ENCODE measurements at places on chromosomes 12 and 14.

DNA sequence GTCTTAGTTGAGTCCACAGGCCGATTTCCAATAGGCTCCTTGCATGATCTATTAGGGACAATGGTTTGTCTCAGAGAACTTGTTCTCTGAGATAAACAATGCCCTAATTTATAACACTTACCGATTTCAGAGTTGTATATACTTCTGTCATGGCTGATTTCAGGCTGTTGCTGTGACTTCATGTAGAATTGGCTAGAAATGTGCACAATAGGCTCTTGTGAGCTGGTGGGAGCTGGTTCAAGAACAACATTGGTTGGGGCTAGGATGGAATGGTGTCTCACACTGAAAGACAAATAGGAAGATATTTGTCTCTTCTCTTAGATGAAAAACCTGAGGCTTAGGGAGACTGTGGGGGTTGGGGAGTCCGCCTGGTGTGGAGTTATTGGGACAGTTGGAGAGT, 6.7 kb upstream of the KRT86 start:
- DNase-seq = no peak

- no peak for DNase-seq
These were observed 16.3 kb upstream of the HSP90AA1 start for GRCh38 chr14:102103062-102103695.

DNA sequence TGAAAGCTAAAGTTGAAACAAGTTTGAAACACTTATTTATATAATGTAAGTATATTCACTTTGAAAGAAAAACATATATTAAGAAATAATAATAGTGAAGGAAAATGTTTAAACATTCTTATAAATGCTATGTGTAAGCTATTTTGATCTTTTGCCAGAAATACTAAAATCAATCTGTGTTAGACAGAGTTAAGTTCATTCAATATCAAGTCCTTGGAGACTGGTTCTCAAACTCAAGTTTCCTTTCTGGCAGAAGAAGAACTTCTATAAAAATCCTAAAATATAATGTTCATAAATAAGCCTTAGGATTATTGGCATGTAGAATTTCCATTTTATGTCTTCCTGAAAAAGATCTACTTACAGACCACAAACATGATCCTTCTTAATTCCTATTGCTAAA, 45.3 kb downstream of the TAOK3 start:
- DNase-seq = no peak

DNA sequence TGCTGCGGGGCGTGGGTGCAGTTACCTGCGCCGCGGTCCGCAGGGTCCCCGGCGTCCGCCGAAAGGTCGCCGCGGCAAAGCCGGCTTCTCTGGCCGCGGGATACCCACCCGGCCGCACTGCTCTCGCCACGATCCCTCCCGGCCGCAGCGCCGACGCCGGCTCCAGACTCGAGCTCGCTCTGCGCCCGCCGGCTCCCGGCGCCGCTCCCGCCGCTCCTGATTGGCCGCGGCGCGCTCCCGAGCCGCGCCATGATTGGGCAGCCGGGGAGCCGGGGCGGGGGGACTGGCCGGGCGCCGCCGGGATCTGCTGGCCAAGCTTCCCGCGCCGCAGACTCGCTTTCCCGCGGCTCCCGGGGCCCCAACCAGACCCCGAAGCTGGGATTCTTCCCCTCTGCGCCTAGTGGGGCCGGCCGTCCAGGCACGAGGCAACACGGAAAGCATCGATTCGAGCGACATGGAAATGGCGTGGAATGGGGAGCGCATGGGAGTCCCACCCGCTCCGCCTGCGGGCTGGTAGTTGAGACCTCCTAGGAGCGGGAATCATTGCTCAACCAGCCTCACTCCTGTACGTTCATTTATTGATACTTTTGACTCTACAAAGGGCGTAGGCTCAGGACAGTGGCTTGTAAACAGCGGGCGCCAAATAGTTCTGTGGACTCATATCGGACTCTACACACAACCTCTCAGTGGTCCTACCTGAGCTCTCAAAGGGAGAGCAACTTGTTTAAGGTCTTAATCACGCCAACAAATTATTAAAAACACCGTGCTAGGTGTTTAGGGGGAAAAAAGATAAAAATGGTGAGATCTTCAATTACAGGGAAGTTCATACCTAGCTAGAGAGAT, 36.4 kb upstream of the STON2 start:
- DNase-seq = peak; percentile 56

GRCh38 chr12:113676547-113676946, 204.9 kb upstream of the LHX5 start:
- no peak for DNase-seq

DNA sequence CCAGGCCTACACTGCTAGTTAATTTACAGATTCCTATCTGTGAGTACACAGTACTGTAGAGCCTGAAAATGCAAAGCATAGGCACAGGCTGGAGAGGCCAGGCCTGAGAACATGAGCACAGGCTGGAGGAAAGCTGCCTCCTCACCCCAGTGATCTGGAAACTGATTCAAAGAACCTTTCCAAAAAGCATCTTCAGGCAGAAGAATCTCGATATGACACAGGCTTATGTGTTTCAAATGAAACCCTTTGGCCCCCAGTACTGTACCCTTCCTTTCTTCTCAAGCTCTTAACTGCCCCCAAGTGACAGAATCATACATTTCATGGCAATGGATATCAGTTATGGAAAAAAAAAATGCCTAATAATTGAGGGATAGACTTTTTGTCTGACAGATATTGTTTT, 122.0 kb downstream of the KCNC2 start:
- no peak for DNase-seq

DNA sequence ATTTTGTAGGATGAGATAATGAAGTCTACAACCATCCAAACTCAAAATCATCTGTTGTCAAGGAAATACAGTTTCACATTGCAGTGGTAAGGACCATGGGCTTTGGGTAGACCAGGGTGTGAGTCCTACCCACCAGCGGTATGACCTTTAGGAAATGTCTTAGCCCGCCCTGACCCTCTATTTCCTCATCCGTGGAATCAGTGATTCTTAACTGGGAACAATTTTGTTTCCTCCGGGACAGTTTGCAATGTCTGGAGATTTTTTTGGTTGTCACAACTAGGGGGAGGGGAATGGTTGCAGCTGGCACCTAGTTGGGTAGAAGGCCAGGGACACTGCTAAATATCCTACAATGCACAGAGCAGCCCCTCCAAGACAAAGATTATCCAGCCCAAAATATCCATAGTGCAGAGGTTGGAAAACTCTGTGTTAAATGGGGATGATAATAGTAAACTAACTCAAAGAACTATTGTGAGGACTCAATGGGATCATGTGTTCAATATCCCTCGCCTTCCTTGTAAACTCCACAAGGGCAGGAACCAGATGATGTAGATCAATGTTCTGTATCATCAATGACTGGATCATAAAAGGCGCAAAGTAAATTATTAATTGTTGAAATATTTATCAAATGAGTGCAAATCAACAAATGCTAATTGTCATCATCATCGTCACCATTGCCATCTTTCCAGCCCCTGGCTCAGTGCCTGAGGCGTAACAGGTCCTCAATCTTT, 15.7 kb upstream of the IFT81 start:
- DNase-seq = no peak

GRCh38 chr12:42342028-42342427, 16.1 kb downstream of the PPHLN1 start:
- DNase-seq = no peak

DNA sequence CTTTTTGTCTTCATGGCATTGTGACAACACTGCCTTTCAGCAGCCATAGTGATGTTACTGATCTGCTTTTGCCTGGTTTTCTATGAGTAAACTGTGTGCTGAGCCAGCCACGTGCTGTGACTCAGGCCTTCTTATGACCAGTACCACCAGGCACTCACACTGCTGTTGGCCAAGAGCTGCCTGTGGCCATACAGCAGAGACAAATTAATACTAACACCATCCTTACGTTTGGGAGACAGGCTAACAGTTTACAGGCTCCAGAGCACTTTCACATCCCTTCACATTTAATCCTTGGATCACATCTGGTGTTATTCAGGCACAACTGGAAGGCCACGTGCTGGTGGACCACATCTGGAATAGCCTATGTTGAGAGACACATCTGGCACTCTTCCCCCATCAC, 377.9 kb downstream of the CCDC91 start:
- no peak for DNase-seq

- DNase-seq = no peak
These were observed 306.1 kb downstream of the DAD1 start for GRCh38 chr14:22282949-22283348.

DNA sequence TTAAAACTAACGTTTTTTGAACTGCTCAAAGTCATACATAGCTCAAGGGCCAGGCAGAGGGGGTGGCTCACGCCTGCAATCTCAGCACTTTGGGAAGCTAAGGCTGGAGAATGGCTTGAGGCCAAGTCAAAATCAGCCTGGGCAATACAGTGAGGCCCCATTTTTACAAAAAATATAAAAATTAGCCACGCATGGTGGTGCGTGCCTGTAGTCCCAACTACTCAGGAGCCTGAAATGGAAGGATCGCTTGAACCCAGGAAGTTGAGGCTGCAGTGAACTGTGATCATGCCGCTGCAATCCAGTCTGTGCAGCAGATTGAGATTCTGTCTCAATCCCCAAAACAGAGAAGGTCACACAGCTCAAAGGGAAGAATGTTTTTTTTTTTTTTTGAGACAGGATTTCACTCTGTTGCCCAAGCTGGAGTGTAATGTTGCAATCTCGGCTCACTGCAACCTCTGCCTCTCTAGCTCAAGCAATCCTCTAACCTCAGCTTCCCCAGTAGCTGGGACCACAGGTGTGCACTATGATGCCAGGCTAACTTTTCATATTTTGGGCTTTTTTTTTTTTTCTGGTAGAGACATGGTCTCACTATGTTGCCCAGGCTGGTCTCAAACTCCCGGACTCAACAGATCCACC, 2.9 kb downstream of the RBM23 start:
- no peak for DNase-seq

DNA sequence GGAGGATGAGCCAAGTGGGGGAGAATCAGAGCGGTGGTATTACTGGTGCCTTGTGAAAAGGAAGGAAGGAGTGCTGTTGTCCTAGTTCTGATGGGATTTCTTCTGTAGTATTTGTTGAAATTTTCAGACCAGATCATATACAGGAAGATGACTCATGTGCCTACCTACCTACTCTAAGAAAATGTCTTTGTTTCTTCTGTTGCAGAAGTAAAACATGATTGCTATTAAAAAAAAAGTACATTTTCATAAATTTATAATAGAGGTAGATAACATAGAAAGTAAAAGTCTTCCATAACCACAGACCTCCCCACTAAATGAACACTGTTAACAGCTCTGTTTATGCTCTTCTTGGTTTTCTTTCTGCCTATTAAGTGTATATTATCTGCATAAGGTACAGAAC, 26.9 kb downstream of the SAMD4A start:
- peak; percentile 78 for DNase-seq

DNA sequence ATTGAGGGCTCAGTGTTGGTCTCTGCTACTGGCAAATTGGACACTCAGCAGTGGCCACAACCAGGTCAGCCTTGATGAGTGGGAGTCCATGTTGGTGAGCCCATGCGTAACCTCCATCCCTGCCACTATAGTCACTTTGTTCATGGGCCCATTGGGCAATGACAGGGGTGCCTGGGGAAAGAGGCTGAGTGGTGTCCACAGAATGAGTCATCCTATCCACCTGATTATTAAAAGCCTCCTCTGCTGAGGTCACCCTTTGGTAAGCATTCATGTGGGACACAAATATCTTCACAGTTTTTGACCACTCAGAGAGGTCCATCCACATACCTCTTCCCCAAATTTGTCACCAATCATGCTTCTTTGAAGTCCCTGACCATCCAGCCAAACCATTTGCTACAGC, 50.0 kb downstream of the FIGNL2 start:
- DNase-seq = no peak

GRCh38 chr14:24366413-24366720, 1.6 kb upstream of the NFATC4 start:
- DNase-seq = no peak

DNA sequence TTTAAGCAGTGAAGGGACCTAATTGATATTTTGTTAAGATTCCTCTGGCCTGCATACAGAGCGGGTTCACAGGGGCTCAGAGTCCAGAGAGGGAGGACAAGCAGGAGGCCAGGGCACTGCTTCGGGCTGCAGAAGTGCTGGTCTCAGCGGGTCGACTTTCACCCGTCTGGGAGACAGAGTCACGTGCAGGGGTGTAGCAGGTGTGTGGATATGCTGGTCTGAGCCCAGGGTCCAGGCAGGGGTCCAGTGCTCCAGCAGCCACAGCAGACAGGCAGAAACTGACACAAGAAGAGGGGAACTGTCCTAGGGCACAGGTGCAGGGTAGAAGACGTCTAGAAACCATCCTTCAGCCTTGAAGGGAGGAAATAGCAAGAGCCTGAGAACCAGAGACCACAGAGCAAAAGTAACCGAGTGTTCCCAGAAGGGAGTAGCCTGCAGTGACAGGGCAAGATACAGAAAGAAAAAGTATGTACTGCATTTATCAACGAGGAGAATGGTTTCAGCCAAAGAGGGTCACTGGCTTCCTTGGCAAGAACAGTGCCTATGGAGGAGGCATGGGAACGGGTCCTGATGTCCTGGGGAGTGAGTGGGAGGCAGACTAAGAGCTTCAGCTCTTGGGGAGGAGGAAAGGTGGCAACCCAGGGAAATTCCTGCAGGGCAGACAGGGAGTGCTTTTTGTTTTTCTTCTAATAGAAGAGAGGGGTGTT, 28.7 kb downstream of the FBXO21 start:
- no peak for DNase-seq

- DNase-seq = no peak
These were observed 37.5 kb downstream of the GNG2 start for GRCh38 chr14:51897791-51898355.

DNA sequence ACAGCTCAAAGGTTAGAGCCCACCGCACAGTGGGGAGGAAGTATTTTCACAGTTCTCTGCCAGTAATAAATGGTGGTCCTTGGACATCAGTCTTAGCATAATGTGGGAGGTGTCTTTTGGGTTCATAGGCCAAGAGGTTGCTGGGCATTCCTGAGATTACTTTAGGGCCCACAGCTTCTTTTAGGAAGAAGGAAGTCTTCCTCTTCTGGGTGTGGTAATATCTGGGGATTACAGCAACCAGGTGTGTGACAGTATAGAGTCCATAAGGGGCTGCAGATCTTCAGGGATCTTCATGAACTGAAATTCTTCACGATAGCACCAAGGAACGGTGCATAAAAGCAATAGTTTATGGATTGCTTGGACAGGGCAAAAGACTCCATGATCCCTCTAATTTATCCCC, 56.2 kb upstream of the PTGR2 start:
- DNase-seq = no peak

DNA sequence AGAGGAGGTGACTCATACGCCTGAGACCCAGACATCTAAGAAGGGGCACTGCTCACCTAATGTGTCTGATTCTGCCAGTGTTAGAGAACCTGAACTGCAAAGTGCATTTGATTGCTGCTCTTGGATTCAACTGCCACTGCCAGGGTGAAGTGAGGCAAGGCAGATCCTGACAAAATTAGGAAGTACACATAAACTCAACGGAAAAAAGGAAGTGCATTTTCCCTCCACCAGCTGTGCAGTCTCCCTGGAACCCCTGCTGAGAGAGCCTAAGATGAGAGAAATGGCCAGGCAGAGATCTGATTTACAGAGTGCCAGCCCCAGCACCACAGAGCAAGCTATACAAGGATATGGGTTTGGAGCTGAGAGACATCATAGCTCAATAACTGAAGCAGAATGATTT, 215.3 kb downstream of the SEC23A start:
- no peak for DNase-seq
